Endodermal cell (in vitro differentiated cells): ENCODE measurements at places on chromosomes 1 and 21. TPM values are rescaled to one million over a fixed set of nuclear protein-coding genes. Genes with fewer than 3 reads are reported as not detected.

Gene AMY1A
- total RNA-seq = not detected in 2 replicates

DNA sequence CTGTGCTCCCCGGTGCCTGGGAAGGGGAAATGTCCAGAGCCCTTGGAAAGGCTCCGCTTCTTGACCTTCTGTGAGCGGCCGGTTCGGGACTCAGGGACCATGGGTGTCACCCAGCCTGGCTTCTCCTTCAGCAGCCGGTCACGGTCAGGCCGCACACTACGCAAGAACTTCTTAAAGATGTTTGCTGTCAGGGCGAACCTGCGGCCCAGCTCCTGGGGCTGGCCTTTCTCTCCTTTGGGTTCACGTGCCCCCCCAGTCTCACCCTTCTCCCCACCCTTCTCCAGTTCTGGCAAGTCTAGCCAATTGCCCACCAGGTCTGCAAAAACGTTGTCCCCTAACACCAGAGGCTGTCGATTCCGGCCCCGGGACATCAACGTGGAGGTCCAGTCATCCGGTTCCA, 12.1 kb downstream of the INKA2 start:
- H3K4me1 ChIP-seq = peaks cover 5% of the 10 kb centered on the region
- DNase-seq = peak; percentile 29
- no peak overlapping the region for H3K27ac ChIP-seq
- no peaks in the 10 kb centered on the region for H3K27me3 ChIP-seq
- no peak overlapping the region for H3K4me3 ChIP-seq
- H3K36me3 ChIP-seq = no peaks in the 10 kb centered on the region

- peaks cover 26% of the 10 kb centered on the region for H3K27me3 ChIP-seq
- no peak overlapping the region for H3K27ac ChIP-seq
- no peaks in the 10 kb centered on the region for H3K36me3 ChIP-seq
- H3K4me1 ChIP-seq = no peaks in the 10 kb centered on the region
- no peak for DNase-seq
Observed at GRCh38 chr1:42961312-42962091, 2.8 kb upstream of the SLC2A1 start.

- no peaks in the 10 kb centered on the region for H3K27me3 ChIP-seq
- no peaks in the 10 kb centered on the region for H3K4me1 ChIP-seq
- H3K36me3 ChIP-seq = peaks cover 83% of the 10 kb centered on the region
- DNase-seq = no peak
- no peak overlapping the region for H3K4me3 ChIP-seq
- H3K27ac ChIP-seq = no peak overlapping the region
Observed at GRCh38 chr1:43673261-43673660, 23.3 kb downstream of the KDM4A start.

DNA sequence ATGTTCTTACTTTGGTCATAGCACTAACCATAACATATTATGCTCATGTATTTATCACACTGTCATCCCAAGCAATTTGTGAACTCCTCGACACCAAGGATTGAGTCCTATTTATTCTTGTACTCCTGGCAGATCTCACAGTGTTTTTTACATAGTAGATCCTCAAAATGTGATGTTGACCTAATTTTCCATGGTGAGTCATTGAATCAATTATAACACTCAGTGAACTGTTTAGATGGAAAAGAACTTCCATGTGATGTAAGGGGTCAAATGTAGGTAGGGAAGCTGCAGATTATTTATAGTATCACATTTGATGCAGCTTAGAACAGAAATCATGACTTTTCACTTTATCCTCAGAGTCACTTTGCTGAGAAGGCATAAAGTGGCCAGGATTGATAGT, 281.9 kb upstream of the ADAMTS5 start:
- H3K4me3 ChIP-seq = no peak overlapping the region
- no peaks in the 10 kb centered on the region for H3K27me3 ChIP-seq
- DNase-seq = no peak
- H3K4me1 ChIP-seq = no peaks in the 10 kb centered on the region
- no peaks in the 10 kb centered on the region for H3K36me3 ChIP-seq

Gene TACSTD2
- 0.46 and 0.61 TPM in 2 replicates for total RNA-seq

- DNase-seq = no peak
- no peaks in the 10 kb centered on the region for H3K4me1 ChIP-seq
- peak overlapping the region; percentile 6 for H3K27ac ChIP-seq
- no peaks in the 10 kb centered on the region for H3K27me3 ChIP-seq
- H3K36me3 ChIP-seq = no peaks in the 10 kb centered on the region
- H3K4me3 ChIP-seq = no peak overlapping the region
Observed at GRCh38 chr1:185774394-185774793, 40.2 kb downstream of the HMCN1 start.

DNA sequence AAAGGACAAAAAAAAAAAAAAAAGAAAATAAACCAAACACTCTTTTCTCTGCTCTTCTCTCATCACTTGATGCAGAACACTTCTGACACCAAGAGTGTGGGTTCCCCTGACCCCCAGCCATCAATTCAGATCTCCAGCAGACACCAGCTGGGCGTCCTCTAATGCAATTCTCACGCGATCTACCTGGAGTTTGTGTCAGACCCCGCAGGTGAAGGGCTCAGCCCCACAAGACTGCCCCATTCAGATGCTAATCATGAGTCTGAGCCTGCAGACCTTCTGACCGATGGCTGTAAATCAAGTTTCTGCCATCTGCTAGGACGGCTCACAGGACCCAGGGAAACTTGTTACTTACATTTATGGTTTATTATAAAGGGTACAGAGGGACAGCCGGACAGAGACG, 133.6 kb upstream of the C1orf174 start:
- no peaks in the 10 kb centered on the region for H3K4me1 ChIP-seq
- H3K27me3 ChIP-seq = no peaks in the 10 kb centered on the region
- no peak overlapping the region for H3K4me3 ChIP-seq

- H3K27me3 ChIP-seq = no peaks in the 10 kb centered on the region
- H3K4me3 ChIP-seq = no peak overlapping the region
- H3K27ac ChIP-seq = no peak overlapping the region
- DNase-seq = no peak
- H3K4me1 ChIP-seq = no peaks in the 10 kb centered on the region
Observed at GRCh38 chr21:37558676-37559211, 192.2 kb downstream of the DYRK1A start.

Gene LCE1B
- total RNA-seq = not detected in 2 replicates

Gene DIO1
- total RNA-seq = not detected in 2 replicates

DNA sequence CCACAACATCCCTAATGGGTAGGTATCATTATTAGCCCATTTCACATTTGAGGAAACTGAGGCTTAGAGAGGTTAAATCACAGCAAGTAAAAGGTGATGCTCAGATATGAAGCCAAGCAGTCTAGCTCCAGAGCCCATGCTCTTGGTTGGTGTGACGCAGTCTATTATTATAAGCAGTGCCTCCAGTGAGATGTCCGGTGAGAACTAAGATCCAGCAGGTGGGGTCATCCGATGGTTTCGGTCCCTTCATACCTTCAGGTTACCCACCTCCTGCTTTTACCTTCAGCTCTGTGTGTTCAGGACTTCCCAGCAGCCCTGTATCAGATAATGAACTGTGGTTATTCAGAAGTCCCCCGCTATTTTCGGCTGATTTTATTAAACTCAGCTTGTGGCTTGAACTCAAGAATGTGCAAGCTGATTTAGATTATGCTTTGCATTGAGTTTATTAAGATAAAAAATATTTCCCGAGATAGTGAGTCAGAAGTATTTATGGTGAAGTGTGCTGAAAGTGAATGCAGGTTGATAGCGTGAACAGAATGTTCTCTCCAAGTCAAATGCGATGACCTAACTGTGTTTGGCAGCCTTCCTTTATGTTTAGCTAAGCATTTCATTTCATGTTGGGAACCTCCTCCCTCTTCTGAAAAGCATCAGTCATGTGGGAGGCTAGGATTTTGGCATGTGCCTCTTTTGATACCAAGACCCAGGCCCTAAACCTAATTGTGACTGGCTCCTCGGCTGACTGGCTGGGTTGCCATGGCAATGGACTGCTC, 160.9 kb upstream of the UBE2U start:
- H3K27ac ChIP-seq = no peak overlapping the region
- H3K36me3 ChIP-seq = no peaks in the 10 kb centered on the region
- peaks cover 4% of the 10 kb centered on the region for H3K4me1 ChIP-seq
- H3K27me3 ChIP-seq = no peaks in the 10 kb centered on the region

DNA sequence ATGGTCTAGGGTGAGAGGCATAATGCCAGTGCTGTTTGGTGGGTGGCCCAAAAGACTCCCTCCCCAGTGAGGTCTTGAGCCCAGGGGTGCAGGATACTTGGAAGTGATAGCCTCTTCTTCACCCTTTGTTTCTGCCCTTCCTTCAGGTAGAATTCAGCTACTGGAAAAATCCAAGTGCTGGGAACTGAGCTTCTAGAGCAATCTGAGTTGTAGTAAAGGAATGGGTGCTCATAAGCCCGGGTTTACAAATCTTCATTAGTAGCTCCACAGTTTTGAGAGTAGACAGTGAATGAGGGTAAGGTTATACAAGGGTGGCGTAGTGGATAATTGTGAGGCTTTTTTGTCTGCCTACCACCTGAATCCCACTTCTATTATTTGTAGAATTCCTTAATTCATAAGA, 29.2 kb upstream of the CD84 start:
- no peak overlapping the region for H3K27ac ChIP-seq
- no peaks in the 10 kb centered on the region for H3K4me1 ChIP-seq
- no peaks in the 10 kb centered on the region for H3K27me3 ChIP-seq
- no peak overlapping the region for H3K4me3 ChIP-seq
- H3K36me3 ChIP-seq = no peaks in the 10 kb centered on the region

- no peak overlapping the region for H3K27ac ChIP-seq
- H3K4me1 ChIP-seq = peaks cover 7% of the 10 kb centered on the region
- no peak for DNase-seq
- no peak overlapping the region for H3K4me3 ChIP-seq
- peaks cover 3% of the 10 kb centered on the region for H3K36me3 ChIP-seq
- no peaks in the 10 kb centered on the region for H3K27me3 ChIP-seq
Observed at GRCh38 chr1:3902111-3902511, 2.0 kb upstream of the C1orf174 start.

GRCh38 chr1:109760581-109761226, 3.0 kb downstream of the EPS8L3 start:
- no peak overlapping the region for H3K27ac ChIP-seq
- H3K36me3 ChIP-seq = no peaks in the 10 kb centered on the region
- no peaks in the 10 kb centered on the region for H3K27me3 ChIP-seq
- no peaks in the 10 kb centered on the region for H3K4me1 ChIP-seq

DNA sequence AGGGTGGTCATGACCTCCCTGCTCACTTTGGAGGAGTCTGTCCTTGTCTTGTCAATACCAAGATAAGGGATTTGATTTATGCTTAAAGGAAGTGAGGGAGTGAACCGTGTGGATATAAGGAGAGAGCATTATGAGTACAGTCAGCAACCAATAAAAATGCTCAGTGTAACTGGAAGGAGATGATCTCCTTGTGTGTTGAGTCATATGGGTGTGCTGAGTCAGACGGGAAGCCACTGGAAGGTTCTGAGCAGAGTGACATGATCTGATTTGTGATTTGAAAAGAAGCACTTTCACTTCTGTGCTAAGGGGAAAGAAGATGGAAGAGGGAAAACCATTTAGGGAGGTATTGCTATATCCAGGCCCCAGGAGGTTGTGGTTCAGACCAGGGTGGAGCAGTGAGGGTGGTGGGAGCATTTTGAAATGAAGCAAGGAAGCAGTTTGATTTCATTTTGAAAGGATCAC, 2.5 kb upstream of the BCL10 start:
- no peak for DNase-seq
- H3K27me3 ChIP-seq = no peaks in the 10 kb centered on the region
- H3K36me3 ChIP-seq = no peaks in the 10 kb centered on the region
- no peak overlapping the region for H3K4me3 ChIP-seq
- H3K4me1 ChIP-seq = peaks cover 7% of the 10 kb centered on the region
- H3K27ac ChIP-seq = no peak overlapping the region

Gene PLPPR4
- not detected in 3 replicates for total RNA-seq

Gene PPP1R15B
- total RNA-seq = 44.8 and 46.2 TPM in 2 replicates

DNA sequence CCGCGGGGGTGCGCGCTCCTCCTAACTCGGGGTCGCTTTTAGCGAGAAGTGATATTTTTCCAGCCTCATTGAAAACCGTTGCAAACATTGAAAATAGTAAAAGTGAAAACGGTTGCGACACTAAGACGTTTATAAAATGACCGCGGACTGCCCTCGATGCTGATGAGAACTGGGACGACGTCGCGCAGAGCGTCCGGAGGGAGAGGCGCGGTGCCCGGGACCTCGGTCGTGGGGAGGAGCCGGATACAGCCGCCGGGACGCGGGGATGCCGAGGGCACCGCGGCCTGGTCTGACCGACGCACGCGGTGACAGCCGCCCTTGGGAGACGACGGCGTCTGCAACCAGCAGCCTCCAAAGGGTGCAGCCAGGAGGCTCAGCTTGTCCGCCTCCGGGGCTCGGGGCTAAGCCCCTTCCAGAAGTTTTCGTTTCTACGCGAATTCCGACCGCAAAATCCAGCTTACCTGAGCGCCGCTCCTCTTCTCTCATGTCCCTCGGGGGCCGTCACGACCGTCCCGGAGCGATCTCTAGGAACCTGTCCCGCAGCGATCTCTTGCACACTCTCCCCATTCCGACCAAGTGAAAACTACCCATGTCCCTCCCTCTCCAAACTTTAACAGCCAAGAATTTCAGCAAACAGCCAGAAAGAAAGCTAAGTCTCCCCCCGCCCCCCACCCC, 144.4 kb upstream of the ETS2 start:
- H3K4me1 ChIP-seq = peaks cover 2% of the 10 kb centered on the region
- no peaks in the 10 kb centered on the region for H3K36me3 ChIP-seq
- peak; percentile 74 for DNase-seq
- peak overlapping the region; percentile 72 for H3K4me3 ChIP-seq
- H3K27ac ChIP-seq = no peak overlapping the region

DNA sequence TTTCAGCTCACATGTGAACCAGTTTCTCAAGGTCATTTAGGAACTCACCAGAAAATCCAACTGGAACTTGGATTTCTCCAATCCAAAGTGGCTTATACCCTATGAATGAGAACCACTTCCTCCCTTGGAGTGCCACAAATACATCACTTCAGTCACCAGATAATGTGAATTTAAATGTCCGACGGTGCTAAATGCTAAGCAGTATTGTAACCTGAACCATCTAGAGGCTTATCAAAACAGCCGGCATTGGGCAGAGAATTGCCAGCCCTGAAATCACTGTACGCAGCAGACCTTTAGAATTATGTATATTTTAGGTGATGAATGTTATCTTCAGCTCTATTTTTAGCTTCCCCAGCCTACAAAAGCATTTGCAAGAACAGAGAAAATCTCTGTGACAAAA, 76.8 kb upstream of the COX20 start:
- H3K36me3 ChIP-seq = no peaks in the 10 kb centered on the region
- H3K27me3 ChIP-seq = no peaks in the 10 kb centered on the region
- H3K4me3 ChIP-seq = no peak overlapping the region
- H3K27ac ChIP-seq = no peak overlapping the region
- no peak for DNase-seq

GRCh38 chr21:42939582-42940413, 14.4 kb upstream of the ERVH48-1 start:
- H3K4me3 ChIP-seq = no peak overlapping the region
- no peak overlapping the region for H3K27ac ChIP-seq
- no peaks in the 10 kb centered on the region for H3K27me3 ChIP-seq
